ENCODE measurements at places on chromosomes 16 and 17.

DNA sequence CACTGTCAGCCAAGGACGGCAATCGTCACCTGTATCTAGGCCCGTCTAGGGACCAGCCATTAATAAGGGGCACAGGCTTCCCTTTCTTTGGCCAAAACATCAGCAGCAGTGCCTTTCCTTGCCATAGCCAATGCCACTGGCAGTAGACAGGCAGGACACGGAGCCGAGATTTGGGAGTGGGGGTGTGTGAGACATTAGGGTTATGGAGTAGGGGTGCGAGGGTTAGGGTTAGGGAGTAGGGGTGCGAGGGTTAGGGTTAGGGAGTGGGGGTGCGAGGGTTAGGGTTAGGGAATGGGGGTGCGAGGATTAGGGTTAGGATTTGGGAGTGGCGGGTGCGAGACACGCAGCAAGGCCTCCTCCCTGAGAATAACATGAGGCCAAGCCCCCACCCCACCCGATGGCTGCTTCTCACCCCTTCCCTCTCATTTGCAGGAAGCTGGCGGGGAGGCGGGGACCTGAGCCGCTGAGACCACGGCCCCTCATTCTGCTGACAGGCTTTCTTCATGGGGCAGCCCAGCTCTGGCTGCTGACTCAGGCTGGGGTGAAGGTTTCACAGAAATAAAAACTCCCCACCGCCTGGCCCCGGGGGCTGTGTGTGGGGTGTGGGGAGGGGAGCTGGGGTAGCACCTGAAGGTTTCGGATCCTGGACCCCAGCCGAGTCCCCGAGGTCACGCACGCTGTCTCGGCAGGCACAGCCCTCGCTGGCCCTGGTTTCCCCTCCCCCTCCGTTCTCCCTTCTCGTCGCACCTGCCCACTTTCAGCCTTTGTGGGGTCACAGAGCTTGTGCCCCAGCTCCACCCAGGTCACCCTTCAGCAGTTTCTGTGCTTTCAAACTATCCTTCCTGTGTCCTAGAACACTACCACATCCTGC, 93.8 kb downstream of the PGS1 start:
- no peak for DNase-seq

GRCh38 chr17:55606488-55606815, 95.2 kb upstream of the SMIM36 start:
- DNase-seq: no peak

- DNase-seq: no peak
Measured at GRCh38 chr16:875182-876040, 74.9 kb upstream of the GNG13 start.

GRCh38 chr17:79826204-79826680, 13.0 kb downstream of the CBX4 start:
- DNase-seq: no peak

- no peak for DNase-seq
Measured at GRCh38 chr16:70608521-70608920, 37.8 kb upstream of the IL34 start.

DNA sequence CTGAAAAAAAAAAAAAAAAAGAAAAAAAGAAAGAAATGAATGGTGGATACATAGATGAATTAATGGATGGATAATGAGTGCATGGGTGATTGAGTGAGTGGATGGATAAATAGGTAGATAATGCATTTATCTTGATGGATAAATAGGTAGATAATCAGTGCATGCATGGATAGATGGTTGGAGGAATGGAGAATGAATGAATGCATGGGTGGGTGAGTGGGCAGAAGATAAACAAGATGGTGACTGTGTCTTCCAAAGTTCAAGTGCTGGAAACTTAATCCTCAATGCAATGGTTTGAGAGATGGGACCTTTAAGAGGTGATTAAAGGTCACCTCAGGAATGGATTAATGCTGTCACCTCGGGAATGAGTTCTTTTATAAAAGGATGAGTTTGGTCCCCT, 6.8 kb upstream of the RNF112 start:
- no peak for DNase-seq

DNA sequence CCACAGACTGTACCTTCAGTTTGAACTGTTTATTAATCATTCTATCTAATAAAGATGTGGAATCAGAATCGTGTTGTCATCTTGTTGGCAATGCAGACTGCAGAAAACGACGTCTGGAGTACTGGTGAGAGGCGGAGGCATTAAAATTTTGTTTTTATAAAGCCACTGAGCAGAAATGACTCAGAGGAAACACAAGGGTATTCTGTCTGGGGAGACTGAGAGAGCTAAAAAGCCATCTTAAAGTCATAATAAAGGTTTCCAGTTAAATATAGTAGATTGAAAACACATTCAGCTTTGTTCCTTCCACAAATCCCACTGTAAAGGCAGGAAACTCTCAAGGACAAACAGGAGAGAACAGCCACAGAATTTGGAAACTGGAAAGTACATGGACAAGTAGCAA, 74.2 kb downstream of the CPPED1 start:
- no peak for DNase-seq

DNA sequence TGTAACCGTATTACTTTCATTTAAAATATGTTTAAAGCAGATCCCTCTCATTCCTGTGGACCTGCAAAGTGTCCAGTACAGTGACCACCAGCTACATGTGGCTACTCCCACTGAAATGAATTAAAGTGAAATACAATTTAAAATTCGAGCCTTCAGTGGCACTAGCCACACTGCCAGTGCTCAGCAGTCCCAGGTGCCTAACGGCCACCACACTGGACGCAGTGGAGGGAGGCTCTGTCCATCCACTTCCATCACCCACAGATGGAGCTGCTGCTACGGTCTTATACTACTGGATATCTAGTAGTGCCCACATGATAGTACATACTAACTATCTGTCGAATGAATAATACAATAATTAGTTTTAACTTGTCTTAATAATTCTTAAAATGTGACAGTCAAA, 2.3 kb upstream of the CBX2 start:
- no peak for DNase-seq

DNA sequence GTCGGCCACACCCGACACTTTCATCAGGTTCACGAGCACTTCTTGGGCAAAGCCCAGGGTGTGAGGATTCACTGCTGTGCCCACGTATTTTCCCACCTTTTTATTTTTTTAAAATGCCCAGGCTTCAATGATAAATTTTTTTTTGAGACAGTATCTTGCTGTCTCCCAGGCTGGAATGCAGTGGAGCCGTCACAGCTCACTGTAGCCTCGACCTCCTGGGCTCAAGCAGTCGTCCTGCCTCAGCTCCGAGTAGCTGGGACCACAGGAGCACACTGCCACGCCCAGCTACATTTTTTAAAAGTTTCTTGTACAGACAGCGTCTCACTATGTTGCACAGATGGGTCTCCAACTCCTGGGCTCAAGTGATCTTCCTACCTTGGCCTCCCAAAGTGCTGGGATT, 17.8 kb downstream of the UTS2R start:
- no peak for DNase-seq

GRCh38 chr16:12087901-12088421, 111.4 kb downstream of the SNX29 start:
- no peak for DNase-seq

- DNase-seq: no peak
Measured at GRCh38 chr16:48963306-48963705, 318.3 kb downstream of the CBLN1 start.

DNA sequence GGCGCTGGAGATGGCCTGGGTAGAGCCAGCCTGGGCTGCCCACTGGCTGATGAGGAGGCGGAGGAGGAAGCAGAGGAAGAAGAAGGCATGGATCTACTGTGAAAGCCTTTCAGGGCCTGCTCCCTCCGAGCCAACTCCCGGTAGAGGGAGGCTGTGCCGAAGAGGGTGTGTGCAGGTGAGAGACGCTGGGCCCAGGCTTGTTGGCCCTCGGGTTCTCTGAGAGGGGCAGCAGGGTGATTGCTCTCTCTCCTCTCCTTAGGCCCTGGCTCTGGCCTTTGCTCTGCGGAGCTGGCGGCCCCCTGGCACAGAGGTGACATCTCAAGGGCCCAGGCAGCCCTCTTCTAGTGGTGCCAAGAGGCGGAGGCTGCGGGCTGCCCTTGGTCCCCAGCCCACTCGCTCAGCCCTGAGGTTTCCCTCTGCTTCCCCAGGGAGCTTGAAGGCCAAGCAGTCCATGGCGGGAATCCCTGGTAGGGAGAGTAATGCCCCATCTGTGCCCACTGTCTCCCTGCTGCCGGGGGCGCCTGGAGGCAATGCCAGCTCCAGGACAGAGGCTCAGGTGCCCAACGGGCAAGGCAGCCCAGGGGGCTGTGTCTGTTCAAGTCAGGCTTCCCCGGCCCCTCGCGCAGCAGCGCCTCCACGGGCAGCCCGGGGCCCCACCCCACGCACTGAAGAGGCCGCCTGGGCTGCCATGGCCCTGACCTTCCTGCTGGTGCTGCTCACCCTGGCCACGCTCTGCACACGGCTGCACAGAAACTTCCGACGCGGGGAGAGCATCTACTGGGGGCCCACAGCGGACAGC, 3.6 kb downstream of the TP53I13 start:
- no peak for DNase-seq

- DNase-seq: no peak
Measured at GRCh38 chr16:51497541-51498211, 346.6 kb upstream of the SALL1 start.

- no peak for DNase-seq
Measured at GRCh38 chr17:83189044-83190003, 109.9 kb downstream of the METRNL start.

DNA sequence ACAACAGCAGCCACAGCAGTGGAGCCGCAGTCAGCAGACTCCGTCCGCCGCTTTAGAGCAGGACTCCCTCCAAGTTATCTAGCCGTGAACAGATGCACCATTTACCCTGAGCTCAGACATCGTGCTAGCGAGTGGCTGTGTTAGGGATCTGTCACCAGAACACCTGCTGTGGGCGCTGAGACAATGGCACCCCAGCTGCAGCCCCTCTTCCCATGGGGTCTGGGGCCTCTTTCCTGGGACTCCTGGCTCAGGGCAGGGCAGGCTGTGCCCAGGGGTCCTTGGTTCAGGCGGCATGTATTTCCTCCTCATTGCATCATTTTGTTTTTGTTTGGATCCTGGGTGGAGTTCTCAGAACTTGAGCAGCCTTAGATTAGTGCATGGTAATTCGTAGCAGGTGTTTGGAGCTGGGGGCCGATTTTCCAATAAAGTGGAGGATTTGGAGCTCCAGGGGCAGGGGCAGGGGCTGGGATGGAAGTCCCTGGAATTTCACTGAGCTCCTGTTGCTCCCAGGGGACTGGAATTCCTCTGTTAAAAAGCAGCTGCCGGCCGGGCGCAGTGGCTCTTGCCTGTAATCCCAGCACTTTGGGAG, 23.4 kb downstream of the NMRAL1 start:
- no peak for DNase-seq

DNA sequence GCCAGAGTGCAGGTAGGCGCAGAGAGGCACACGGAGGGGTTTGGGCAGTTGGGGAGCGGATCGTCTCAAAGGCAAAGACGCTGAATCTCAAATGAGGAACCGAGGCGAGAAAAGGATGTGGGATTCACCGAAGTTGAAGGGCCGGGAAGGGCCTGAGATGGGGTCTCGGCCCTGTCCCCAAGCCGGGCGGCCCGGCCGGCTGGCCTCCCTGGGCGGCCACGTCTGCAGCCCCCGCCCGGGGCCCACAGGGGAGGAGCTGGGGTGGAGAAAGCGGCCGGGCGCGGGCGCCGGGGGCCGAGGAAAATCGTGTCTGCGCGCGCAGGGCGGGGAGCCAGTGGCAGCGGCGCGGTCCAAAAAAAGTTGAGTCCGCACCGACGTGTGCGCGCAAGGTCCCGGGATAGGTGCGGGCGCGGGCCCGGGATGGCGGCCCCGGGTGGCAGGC, 458 bp downstream of the SLC12A4 start:
- no peak for DNase-seq

DNA sequence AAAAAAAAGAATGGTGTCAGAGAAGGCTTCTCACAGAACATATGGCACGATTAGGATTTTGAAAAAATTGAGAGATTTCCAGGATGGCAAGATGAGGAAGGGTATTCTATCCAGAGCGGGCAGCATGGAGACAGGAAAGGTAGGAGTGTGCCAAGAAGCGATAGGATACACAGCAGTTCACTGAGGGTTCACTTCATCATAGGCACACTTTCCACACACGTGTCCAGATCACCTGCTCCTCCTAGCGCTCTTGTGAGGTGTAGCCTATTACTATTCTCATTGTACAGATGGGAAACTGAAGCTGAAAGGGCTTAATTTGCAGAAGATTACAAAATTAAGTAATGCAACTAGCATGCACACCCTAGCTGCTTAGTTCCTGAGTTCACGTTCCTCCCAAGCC, 6.2 kb upstream of the ELAC2 start:
- DNase-seq: no peak

DNA sequence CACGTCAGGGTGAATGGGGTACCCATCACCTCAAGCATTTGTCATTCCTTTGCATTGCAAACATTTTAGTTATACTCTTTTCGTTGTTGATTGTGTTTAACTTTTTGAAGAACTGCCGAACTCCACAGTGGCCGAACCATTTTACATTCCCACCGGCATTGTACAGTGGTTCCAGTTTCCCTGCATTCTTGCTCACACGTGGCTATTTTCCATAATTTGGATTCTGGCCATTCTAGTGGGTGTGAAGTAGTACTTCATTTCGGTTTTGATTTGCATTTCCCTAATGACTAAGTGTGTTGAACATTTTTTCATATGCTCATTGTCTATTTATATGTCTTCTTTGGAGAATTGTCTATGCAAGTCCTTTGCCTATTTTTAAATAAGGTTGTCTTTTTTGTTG, 13.0 kb downstream of the NOL11 start:
- no peak for DNase-seq

DNA sequence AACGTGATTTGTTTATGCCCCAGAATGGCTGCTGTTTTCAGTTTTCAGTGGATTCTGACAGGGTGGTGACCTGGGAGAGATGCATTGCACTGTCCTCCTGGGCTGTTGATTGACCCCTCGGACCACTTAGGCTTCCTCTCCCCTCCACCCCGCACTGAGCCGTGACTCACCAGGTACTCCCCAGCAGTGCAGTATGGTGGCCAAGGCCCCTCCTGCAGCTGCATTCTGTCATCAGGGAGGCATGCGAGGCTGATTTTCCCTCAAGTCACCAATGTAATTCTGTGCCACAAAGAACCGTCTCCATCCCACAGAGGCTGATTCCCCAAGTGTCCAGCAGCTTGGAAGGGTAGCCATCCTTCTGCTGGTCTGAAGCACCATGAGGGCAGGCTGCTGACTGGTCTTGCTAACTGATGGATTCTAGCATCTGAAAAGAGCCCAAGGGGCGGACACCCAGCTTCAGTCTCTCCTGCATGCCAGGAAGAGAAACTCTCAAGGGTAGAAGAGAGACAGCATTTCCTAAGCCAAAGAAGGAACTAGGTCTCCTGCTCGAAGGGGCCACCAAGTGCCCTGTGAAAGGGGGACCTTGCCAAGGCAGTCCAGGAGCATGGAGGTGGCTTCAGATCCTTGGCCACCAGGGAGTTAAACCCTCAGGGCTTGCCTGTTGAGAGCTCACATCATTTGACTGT, 148.1 kb downstream of the SOCS1 start:
- DNase-seq: no peak

GRCh38 chr17:31437720-31438400, 46.4 kb downstream of the RAB11FIP4 start:
- DNase-seq: no peak

DNA sequence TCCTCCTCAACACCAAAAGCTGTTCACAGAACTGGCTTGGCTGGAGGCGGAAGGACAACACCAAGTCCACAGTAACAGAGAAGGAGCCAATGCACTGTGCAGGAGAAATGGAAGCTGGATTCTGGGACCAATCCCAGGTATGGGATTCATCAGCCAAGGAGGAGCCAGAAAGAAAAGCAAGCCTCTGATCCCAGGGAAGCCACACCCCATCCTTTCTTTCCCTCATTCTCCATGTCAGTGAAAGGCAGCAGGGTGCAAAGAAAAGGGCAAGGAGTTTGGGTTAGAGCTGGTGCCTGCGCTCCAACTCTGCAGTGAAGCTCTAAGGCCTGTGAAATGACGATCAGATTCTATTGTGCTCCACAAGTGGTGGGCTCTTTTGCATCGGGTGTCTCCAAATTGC, 11.0 kb downstream of the DCAKD start:
- no peak for DNase-seq

All from amygdala (tissue), 56 donors.